ENCODE measurements at places on chromosomes 12 and 14.

- DNase-seq, result peak; percentile 39
Observed at GRCh38 chr14:49461529-49462401, 124.4 kb downstream of the RPS29 start.

- no peak for DNase-seq
Observed at GRCh38 chr14:60506985-60507829, 1.7 kb upstream of the SIX6 start.

GRCh38 chr12:25713264-25713663 is 160.2 kb upstream of the LMNTD1 start:
- no peak for DNase-seq

DNA sequence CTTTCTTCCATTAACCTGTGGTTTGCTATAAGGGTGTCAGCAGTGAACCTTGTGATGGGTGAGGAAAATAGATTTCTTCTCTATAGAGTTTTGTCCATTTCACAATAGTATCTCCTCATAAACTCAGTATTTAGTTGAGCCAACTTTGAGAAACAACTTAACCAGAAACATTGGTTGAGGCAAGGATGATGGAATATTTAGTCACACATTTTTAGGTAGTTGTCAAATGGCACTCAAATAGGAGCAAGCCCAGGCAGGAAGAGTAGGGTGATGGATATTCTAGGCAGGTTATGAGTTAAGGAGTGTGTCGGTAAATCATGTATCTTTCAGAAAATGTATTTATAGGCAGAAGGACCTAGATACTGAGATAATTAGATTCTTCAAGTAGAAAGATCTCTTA is 1267.6 kb downstream of the SLC16A7 start:
- DNase-seq, result no peak

DNA sequence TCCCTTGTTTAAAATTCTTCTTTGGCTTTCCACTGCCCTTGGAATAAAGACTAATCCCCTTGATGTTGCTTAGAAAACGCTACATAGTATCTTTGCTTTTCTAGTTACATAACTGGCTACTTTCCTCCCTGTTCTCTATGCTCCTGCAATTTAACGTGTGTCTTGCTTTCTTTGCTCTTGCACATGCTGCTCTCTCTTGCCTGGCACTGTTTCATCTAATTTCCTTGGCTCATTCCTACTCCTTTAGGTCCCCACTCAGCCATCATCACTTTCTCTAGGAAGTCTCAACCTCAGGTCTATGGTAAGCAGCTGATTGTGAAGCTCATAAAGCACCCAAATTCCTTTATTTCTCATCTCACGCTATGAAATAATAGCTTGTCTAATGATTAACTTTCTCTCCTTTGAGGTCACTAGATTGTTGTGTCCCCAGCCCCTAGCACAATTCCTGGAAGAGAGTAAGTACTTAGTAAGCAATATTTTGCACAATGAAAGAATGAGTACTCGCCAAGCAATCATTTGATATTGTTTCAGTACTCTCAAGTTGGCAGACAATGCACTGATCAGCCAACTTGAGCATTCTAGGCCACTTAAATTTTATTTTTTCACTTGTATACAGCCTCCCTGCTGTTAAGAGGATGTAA is 3.3 kb downstream of the ALDH6A1 start:
- DNase-seq, result no peak

GRCh38 chr12:12909995-12910420 is 18.6 kb downstream of the GPRC5A start:
- DNase-seq, result no peak

GRCh38 chr14:74732387-74732786 is 19.4 kb downstream of the FCF1 start:
- no peak for DNase-seq

- DNase-seq, result no peak
Observed at GRCh38 chr12:94286583-94287244, 138.3 kb downstream of the PLXNC1 start.

GRCh38 chr12:7872566-7873319 is at the start of gene SLC2A14:
Gene SLC2A14, minus strand, starts transcription at chr12:7872915. Its CDS starts 3,035 bp downstream, at chr12:7869880.
- DNase-seq, result no peak

- DNase-seq, result no peak
Observed at GRCh38 chr12:31872831-31873604, 86.2 kb upstream of the RESF1 start.

DNA sequence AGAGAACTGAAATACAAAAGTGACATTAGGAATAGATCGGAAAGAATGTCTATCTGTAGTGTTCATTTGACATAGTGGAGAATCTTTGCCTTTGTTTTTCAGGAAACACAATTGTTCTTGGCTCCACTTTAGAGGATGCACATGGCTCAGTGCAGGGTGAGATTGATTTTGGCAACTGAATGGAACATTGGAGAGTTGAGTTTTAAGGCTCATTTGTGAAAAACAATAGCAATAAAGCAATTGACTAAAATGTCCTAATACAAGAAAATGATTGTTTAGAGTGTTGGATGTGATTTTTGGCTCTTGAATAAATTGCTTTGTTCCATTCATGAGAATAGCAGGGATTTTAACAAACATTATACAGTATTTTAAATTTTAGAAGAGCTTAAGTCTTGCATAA is 116.4 kb downstream of the SLC38A1 start:
- no peak for DNase-seq

GRCh38 chr12:28242496-28243309 is 52.4 kb downstream of the CCDC91 start:
- DNase-seq, result no peak

- DNase-seq, result no peak
Observed at GRCh38 chr12:85559536-85559935, 276.7 kb downstream of the RASSF9 start.

DNA sequence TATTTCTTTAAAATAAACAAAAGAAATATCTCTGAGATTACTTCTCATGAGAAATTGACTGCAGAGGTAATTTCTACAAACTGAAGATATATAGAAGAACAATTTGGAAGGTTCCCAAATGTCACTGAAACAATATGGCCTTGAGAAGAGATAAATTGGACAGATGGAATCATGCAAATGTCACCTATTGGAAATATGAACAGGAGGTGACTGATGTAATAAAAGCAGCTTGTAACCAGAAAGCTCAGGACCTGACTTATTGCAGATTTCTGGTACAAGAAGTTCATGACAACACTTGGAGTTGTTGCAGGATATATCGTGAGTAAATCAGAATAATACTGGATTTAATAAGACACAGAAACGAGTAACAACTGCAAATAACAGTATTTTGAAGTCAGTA is 93.3 kb upstream of the TRHDE start:
- DNase-seq, result no peak

DNA sequence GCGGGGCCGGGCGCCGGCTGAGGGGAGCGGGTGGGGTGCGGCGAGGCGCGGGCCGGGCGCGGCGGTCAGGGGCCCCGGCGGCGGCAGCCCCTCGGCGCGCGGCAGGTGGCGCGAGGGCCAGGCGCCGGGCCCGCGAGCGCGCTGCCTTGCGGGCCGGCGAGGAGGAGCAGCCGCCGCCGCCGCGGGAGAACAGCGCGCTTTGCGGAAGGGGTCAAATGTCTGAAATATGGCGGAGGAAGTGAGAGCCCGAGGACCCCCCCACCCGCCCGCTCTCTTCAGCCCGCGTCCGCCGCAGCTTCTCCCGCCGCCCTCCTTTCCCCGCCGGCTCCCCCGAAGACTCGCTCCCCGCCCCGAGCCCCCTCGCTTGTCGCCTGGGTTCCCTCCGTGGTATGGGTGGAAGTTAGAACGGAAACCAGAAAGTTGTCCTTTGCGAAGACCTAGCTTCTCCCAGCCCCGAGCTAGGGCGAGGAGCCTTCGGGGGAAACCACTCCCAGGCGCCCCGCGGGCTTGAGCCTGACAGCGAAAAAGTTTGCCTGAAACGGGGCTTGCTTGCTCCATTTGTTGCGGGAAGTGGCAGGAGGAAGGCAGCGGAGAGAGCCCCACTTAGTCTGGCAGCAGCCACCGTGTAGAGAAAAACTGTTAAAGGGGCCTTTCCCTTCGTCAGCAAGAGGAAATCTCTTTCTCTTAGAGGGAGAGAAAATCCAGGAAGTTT is 551 bp downstream of the RAP1B start:
- peak; percentile 62 for DNase-seq

DNA sequence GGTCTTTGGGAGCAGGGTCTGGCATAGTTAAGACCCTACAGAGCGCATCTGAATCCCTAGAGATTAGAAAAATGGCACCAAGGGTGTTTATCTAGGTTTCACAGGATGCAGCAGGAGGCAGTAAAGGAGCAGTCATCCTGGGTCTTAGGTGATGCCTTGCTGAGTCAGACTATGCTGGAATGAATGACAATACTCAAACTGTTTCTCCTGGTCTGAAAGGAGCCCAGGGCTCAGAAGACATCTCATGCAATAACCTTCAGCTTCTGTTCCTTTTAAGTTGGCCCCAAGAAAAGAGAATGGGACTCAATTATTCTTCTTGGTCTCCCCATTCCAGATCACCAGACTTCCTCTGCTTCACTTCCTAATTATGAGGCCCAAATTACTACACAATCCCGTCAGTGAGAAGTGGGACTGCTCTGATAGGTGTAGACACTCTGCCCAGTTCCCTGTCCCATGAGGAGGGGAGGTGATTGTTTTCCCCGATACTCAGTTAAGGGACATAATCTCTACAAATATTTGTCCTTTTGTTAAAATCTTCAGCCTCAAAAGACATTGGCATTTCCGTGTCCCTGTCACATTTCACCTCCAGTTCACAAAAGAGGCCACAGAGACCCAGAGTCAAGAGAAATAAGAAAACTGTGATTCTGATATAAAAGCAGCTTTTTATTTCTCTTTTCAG is 14.8 kb upstream of the APOF start:
- no peak for DNase-seq

GRCh38 chr12:46222636-46223035 is 46.2 kb downstream of the SLC38A1 start:
- DNase-seq, result no peak

GRCh38 chr12:66963901-66964300 is 285.0 kb upstream of the GRIP1 start:
- no peak for DNase-seq

DNA sequence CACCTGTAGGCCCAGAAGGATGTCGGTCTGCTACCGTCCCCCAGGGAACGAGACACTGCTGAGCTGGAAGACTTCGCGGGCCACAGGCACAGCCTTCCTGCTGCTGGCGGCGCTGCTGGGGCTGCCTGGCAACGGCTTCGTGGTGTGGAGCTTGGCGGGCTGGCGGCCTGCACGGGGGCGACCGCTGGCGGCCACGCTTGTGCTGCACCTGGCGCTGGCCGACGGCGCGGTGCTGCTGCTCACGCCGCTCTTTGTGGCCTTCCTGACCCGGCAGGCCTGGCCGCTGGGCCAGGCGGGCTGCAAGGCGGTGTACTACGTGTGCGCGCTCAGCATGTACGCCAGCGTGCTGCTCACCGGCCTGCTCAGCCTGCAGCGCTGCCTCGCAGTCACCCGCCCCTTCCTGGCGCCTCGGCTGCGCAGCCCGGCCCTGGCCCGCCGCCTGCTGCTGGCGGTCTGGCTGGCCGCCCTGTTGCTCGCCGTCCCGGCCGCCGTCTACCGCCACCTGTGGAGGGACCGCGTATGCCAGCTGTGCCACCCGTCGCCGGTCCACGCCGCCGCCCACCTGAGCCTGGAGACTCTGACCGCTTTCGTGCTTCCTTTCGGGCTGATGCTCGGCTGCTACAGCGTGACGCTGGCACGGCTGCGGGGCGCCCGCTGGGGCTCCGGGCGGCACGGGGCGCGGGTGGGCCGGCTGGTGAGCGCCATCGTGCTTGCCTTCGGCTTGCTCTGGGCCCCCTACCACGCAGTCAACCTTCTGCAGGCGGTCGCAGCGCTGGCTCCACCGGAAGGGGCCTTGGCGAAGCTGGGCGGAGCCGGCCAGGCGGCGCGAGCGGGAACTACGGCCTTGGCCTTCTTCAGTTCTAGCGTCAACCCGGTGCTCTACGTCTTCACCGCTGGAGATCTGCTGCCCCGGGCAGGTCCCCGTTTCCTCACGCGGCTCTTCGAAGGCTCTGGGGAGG is at the start of gene LTB4R:
Gene LTB4R, plus strand, starts transcription at position 857 of the 959 bp plus-strand sequence. CDS start 4,150 bp downstream, outside the sequence.
- DNase-seq, result peak; percentile 43

DNA sequence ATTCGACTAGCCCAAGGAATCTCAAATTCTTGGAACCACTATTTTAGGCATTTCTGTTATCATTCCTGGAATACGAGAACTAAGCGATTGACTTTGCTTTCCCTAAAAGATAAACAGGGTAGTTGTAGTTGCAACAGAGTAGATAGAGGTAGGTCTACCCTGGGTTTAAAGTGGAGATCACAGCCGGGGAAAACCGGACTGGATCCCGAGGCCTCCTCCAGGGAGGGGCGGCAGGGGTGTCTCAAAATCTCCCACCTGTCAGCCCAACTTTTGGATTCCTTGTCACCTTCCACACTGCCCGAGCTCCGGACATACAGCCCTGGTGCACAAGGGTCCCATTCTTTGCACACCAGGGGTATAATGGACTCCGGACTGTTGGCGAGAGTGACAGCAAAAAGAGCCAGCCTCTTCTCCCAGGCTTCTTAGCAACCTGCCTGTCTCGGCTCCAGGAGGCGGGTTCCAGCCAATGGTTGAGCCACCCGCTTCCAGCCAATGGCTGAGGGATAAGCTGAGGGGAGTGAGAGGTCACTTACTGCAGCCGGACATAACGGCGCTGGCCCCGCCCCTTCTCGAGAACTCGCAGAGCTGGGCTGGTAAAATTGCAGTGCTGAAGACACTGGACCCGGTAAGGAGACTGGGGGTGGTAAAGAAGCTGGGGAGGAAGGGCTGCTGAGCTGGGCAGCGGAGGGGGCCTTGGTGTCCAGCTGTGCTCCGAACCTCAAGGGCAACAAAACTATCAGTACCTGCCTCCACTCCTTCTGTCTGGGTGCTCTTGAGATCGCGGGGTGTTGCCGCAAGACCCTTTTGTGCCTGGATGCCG is at the start of gene SUOX:
Gene SUOX, plus strand, starts transcription at position 562 of the 820 bp plus-strand sequence. CDS start 4,946 bp downstream, outside the sequence.
- DNase-seq, result peak; percentile 44

- DNase-seq, result no peak
Observed at GRCh38 chr14:24381363-24382063, 13.5 kb downstream of the NFATC4 start.

GRCh38 chr12:111166779-111167540 is 201.9 kb downstream of the PHETA1 start:
- no peak for DNase-seq

GRCh38 chr12:86006727-86007126 is 132.6 kb downstream of the NTS start:
- no peak for DNase-seq

- DNase-seq, result no peak
Observed at GRCh38 chr12:112615196-112615595, 176.4 kb upstream of the RPH3A start.

- DNase-seq, result no peak
Observed at GRCh38 chr12:109309381-109310246, 530 bp upstream of the FOXN4 start.

DNA sequence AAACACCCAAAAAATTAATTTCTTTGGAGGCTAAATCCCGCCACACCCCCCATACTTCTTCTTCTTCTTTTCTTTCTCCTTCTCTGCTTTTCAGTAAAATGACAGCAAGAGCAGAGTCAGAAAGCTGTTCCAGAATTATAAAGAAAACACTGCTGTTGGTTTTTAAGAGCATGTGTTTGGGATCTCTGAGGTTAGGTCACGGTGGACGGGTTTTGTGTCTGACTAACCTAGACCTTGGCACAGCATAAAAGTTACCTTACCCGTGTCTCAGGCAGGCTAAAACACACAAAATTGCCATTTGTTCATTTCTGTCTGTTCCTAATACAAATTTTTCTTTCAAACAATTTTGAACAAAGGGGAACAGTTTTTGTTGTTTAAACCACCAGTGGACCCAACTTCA is 540.8 kb downstream of the NRXN3 start:
- no peak for DNase-seq

GRCh38 chr12:52181746-52182145 is 10.1 kb downstream of the KRT80 start:
- DNase-seq, result no peak

- no peak for DNase-seq
Observed at GRCh38 chr14:99055816-99056215, 216.2 kb downstream of the BCL11B start.
